ENCODE measurements at places on chromosomes 2 and 18.

- no peak for DNase-seq
Observed at GRCh38 chr18:53261241-53261640, 921.2 kb downstream of the DCC start.

DNA sequence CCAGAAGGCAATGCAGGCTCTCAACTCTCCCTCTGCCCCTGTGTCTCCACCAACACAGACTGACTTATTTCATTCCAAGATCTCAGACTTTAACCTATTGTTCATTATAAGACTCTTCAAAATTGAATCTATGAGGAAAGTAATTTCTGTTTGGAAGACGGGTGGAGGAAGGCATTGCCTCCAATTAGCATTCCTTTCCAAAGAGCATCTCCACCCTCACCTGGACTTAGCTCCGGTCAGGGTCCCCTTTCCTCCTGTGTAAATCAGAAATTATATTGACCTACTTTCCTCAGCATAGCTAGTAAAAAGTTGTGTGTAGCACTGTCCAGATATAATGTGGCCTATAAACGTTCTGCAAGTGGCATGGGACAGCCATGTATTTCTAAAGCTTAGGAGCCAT, 230.4 kb upstream of the ACVR2A start:
- DNase-seq = no peak

GRCh38 chr2:2484301-2484700, 153.2 kb upstream of the MYT1L start:
- no peak for DNase-seq

GRCh38 chr2:17541531-17541950, 1.0 kb downstream of the VSNL1 start:
- no peak for DNase-seq

DNA sequence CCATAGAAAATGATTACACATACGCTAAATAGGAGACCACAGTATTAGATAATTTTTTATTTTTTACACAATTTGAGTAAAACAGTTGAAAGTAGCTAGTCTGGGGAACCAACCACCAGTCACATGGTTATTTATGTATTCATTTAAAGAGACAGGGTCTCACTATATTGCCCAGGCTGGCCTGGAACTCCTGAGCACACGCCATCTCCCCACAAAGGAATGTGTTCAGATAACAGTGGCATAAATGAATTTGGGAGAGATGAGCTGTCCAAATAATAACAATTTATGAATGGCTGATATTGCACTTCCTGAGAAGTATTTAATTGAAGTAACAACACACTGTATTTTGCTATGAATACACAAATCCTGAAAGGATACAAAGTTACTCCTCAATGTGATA, 39.7 kb downstream of the KIDINS220 start:
- no peak for DNase-seq

DNA sequence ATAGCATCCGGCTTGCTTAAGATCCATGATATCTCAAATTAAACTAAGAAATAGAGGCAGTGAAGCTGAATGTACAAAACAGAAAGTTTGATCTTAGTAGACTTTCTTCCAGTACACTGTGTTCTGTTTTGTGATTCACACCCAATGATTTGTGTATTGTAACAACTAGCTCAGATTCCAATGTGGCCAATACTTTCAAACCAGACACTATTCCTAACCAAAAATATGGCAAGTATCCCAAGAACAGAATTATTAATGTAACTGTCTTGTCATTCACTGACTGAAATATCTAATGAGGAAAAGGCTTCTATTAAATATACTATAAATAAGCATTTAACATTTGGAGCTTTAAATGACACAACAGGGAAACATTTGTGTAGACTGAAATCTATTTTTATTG, 299.1 kb downstream of the NRXN1 start:
- no peak for DNase-seq

DNA sequence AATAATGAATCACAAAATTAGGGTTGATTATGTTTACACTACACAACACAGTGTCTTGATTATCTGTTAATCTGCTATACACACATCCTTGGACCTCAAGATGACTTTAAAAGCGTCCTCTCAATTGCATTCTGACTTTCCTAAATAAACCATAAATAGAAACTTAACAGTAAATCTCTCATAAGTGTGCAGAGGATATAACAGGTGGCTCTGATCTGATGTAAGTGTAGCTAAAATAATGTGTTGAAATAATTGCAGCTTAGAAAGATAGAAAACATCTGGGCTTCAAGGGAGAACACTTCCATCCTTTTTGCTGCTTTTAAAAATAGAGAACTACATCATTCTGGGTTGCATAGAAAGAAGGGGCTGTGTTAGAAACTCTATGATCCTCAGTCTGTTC, 78.4 kb upstream of the EFEMP1 start:
- DNase-seq = no peak

GRCh38 chr2:234695981-234696380, 199.1 kb upstream of the ARL4C start:
- DNase-seq = no peak

- no peak for DNase-seq
Observed at GRCh38 chr2:239762106-239762505, 263.0 kb downstream of the NDUFA10 start.

DNA sequence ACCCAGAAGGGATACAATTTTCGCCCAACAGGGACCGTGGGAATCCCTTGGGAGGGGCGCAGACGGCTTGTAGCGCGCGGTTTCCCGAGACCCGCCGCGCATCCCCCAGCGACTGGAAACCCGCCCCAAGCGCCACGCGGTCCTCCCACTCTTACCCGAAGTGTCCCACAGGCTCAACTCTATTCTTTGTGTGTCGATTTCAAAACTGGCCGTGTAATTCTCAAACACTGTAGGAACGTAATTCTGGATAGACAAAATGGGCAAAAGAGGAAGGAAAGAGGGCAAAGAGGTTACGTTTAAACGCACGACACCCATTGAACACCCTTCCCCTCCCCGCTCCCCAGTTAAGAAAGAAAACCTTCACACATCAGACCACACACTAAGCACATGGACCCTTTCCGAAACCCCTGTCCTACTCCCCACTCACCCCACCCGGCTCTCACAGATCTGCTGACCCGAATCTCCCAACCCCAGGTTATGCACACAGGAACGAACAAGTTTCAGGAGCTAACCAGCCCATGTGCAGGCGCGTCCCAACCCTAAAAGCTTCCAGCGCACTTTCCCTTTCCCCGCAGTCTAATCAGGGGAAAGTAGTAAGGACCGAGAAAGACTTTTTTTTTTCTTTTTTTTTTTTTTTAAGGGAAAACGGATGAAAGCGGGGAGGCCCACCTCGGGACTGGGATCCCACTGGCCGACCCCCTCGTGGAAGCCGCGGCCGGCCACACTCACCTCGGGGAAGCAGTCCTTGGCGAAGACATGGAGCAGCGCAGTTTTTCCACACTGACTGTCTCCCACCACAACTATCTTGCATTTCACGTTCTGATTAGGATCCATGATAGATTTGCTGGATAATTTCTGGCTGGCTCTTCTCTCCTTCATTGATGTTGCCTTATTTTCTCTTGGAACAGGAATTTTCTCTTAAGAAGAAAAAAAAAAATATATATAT, 655 bp downstream of the RND3 start:
- no peak for DNase-seq

- no peak for DNase-seq
Observed at GRCh38 chr2:62370321-62371250, 135.4 kb downstream of the TMEM17 start.

- DNase-seq = no peak
Observed at GRCh38 chr2:29954316-29954715, 32.9 kb upstream of the ALK start.

DNA sequence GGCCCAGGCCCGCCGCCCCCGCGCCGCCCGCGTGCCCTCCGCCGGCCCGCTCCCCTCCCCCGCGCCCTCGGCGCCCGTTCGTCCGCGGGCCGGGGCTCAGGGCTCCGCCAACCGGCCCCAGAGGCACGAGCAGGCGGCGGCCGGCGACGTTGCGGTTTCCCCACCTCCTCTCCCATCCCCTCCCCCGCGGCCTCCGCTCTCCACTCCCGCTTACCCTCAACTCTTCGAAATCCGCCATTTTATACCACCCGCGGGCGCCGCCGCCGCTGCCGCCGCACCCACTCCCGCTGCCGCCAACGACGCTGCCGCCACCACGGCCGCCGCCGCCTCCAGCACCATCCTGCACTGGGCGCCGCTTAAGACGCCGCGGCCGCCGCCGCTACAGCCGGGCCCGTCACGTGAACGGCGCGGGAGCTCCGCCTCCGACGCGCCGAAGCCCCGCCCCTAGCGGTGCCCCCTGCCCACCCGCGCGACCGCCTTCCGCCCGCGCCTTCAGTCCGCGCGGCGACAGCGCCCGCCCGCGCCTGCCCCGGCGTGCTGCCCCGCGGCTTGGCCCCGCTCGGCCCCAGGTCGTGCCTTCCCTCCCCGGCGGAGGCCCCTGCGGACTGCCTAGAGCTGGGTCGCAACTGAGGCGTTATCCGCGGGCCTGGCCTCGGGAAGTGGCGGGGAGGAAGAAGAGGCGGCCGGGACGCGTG, at the start of the genes KATNAL2 and PIAS2:
Gene KATNAL2, plus strand, starts transcription at position 495 of the 695 bp plus-strand sequence. CDS start 29,271 bp downstream, outside the sequence.
Gene PIAS2, minus strand, starts transcription at position 400 of the 695 bp plus-strand sequence. Its CDS starts 162 bp downstream, at position 238.
- no peak for DNase-seq

- no peak for DNase-seq
Observed at GRCh38 chr2:112737542-112738232, 16.9 kb downstream of the NT5DC4 start.

DNA sequence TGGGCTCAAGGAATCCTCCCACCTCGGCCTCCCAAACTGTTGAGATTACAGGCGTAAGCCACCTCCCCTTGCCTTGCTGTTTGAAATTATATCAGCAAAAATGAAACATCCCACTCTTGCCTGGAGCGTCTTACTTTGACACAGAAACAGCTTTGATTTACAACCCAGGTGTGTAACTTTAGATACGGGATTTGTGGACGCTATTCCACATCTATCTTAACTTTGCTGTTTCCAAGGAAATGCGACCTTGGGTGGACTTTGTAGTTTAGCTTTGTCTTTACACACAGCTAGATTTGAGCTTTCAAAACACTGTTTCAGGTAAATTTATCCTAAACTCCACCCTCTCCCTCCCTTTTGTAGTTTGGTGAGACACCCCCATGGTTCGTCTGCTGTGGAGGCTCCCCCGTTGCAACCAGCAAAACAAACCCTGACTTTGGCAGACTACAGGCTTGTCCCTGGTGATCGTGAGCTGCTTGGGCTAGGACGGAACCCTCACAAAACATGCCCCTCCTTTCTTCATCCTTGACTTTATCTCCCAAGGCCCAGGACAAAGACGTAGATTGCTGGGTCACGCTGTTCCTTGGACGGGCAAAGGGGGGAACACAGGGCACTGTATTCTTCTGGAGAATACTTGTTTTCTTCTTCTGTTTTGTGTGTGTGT, 5.5 kb upstream of the MSH6 start:
- DNase-seq = no peak

- no peak for DNase-seq
Observed at GRCh38 chr2:9463698-9464034, 10.7 kb upstream of the IAH1 start.

- DNase-seq = no peak
Observed at GRCh38 chr2:84717302-84717701, 163.6 kb downstream of the TRABD2A start.

DNA sequence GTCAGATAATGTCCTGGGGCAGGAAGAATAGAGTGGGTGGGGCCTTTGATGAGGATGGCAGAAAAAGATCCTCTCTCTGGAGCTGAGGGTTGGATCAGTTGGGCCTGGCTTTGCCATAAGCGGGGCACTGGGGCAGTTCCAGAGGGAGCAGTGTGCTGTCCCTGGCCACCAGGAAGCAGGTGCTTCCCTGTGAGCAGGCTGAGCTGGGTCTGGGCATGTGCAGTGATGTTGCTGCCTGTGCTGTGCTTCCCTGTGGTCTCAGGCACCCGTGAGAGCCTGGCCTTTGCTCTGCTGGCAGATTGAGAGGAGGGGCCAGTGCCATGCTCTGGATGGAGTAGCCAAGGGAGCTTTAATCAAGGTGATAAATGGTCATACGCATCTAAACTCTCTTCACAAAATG, 14.6 kb upstream of the NPPC start:
- no peak for DNase-seq

DNA sequence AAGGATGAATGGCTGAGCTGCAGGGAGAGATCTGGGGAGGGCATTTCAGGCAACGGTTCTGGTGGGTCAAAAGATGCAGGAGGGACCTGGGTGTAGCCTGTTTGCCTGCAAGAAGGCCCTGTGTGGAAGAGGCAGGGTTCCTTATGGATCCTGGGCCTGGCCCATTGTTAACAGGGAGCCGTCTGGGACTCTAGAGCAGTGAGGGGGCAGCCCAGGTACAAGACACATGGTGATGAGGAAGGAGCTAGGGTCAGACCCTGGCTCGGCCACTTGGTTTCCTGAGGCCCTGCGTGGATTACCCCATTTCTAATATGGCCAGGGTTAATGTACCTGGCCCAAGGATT, 124.9 kb downstream of the GLI2 start:
- DNase-seq = no peak

- no peak for DNase-seq
Observed at GRCh38 chr2:176072951-176073904, 10.5 kb downstream of the EVX2 start.

DNA sequence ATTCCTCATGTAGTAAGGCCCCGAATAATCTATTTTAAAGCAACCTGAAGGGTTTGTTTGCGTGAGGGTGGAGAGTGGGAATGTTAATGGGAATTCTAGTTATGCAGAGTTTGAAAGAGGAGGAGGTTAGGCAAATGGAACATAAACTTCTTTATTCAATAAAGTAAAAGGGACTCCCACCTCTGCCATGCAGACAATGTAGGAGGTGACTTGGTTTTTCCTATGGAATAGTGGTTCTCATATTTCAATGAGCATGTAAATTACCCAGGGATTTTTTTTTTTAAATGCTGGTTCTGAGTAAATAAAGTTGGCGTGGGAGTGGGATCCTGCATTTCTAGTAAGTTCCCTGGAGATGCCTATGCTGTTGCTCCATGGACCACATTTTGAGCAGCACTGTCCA, 367.9 kb downstream of the THSD7B start:
- no peak for DNase-seq

DNA sequence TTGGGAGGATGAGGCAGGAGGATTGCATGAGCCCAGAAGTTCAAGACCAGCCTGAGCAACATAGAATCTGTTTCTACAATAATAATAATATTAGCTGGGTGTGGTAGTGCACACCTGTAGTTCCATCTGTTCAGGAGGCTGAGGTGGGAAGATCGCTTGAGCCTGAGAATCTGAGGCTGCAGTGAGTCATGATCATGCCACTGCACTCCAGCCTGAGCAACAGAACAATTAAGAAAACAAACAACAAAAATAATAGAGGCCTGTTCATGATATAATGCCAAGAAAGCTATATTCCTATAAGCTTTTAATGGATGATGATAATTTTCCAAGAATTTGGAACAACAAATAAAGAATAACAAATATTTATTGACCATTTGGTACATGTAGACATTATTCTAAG, 6.9 kb upstream of the CCBE1 start:
- DNase-seq = no peak

DNA sequence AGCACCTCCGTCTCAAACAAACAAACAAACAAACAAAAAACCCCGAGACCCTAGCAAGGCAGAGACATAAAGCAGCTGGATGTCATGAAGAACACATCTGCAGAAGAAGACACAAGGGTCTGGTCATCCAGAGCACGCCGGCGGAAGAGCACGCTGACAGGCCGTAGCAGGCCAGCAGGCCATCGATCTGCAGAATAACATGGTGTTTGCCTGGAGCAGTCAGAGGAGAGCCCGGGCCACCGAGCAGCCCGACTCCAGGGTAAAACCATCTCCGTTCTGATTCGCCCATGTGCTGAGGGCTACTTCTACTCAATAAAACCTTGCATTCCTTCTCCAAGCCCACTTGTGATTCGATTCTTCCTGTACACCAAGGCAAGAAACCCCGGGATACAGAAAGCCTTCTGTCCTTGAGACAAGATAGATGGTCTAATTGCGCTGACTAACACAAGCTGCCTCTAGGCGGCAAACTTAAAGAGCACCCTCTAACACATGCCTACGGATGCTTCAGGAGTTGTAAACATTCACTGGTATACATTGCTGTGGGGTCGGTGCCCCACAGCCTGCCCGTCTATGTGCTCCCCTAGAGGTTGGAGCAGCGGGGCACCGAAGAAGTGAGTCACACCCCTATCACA, 549.8 kb upstream of the NRXN1 start:
- no peak for DNase-seq

All from NCI-H2081 treated with DMSO at 0.1 percent for 48 hours (cell line).